ENCODE measurements at places on chromosomes 1 and 21. TPM values are rescaled to one million over a fixed set of nuclear protein-coding genes. Genes with fewer than 3 reads are reported as not detected.
A peak's percentile ranks its signal among the peaks of the same experiment; 100 is the strongest.

DNA sequence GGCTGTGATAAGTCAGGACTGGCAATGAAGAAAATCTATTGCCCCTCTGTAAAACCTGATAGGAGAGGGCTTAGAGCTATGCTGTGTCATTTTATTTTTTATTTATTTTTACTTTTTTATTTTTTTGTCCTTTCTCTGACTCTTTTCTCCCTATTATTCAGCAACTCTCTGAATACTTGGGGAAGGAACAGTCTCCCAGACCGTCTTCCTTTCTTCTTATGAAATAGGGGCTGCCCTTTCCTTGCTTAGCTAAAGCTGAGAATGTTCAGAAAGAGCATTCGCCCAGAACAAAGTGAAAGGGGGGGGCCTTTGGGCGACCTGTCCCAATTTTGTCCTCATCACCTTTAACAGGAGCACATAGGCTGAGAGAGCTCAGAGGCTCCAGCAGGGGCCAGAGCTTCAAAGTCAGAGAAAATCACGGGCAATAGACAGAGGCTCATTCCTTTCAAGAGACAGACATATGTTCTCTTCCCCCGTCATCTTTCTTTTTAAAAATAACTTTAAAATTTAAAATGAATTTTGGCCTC, 80.9 kb downstream of the RNF220 start:
- no peaks in the 10 kb centered on the region for H3K27me3 ChIP-seq
- no peaks in the 10 kb centered on the region for H3K36me3 ChIP-seq
- peak overlapping the region; percentile 60 for H3K27ac ChIP-seq
- no peak overlapping the region for H3K4me3 ChIP-seq
- no peaks in the 10 kb centered on the region for H3K4me1 ChIP-seq

Gene ATP1A2
- 15.3 TPM for polyA plus RNA-seq

Gene LMOD1
- 601 TPM for polyA plus RNA-seq

- no peaks in the 10 kb centered on the region for H3K27me3 ChIP-seq
- H3K36me3 ChIP-seq = no peaks in the 10 kb centered on the region
- no peaks in the 10 kb centered on the region for H3K4me1 ChIP-seq
- DNase-seq = no peak
These were observed 14.7 kb downstream of the LDLRAD1 start for GRCh38 chr1:54003249-54003646.

Gene RUNX1
- 5.0 TPM for polyA plus RNA-seq

- H3K27me3 ChIP-seq = no peaks in the 10 kb centered on the region
- peaks cover 2% of the 10 kb centered on the region for H3K4me1 ChIP-seq
- peak overlapping the region; percentile 40 for H3K27ac ChIP-seq
- DNase-seq = no peak
These were observed 115.9 kb downstream of the FGGY start for GRCh38 chr1:59412718-59413326.

DNA sequence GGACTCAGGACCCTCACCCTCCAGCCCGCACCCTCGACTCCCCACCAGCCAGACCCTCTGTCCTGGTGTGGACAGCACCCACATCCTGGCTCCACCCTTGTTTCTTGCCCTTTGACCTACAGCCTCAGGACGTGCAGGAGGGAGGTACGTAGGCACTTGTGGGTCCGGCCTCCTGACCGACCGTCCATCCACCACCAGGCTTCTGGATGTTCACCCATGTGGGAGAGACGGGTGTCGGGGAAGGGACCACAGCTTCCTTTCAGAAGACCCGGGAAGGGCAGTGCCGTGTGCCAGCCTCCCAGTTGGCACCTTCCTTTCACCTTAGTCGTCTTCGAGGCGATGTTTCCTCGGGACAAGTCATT, 61.4 kb downstream of the PRKCZ start:
- no peaks in the 10 kb centered on the region for H3K4me1 ChIP-seq
- DNase-seq = peak; percentile 41
- no peak overlapping the region for H3K4me3 ChIP-seq
- no peaks in the 10 kb centered on the region for H3K27me3 ChIP-seq
- H3K36me3 ChIP-seq = no peaks in the 10 kb centered on the region

Gene PDZK1
- polyA plus RNA-seq = 25.5 TPM

DNA sequence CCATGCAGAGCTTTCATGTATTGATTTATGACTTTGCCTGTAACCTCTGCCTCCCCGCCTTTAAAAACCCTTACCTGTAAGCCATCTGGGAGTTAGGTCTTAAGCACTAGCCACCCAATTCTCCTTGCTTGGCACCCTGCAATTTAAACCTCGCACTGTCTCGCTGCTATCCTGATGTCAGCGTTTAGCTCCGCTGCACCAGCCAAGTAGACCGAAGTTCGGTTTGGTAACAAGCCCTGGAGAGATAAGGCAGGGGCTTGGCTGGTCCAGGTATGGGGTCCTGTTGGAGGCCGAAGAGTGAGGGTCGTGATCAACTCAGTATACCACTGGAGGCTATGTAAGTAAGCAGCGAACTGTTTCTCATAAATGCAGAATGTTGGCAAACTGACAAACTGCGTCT, 64.4 kb downstream of the GALNT2 start:
- no peaks in the 10 kb centered on the region for H3K36me3 ChIP-seq
- no peak overlapping the region for H3K4me3 ChIP-seq
- H3K27ac ChIP-seq = no peak overlapping the region
- peaks cover 13% of the 10 kb centered on the region for H3K4me1 ChIP-seq
- H3K27me3 ChIP-seq = no peaks in the 10 kb centered on the region

DNA sequence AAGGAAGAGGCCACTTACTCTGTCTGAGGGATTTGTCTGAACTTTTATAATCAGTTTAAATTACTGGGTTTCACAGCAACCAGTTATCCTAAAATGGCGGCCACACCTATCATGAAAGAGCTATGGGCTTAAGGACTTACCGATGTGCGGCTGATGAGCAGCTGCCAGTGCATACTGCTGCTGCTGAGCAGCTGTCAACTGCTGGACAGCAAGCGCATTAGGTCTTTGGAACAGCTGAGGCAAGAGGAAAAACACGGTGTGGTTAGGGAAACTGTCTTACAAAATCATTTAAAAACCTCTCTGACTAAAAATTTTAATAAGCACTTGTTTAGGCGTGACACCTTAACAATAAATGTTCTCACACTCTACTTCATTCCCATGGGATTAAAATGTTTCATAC, 72.6 kb upstream of the SDC3 start:
- H3K27ac ChIP-seq = no peak overlapping the region
- H3K36me3 ChIP-seq = peaks cover 3% of the 10 kb centered on the region
- H3K27me3 ChIP-seq = no peaks in the 10 kb centered on the region

Gene OR14K1
- polyA plus RNA-seq = not detected

DNA sequence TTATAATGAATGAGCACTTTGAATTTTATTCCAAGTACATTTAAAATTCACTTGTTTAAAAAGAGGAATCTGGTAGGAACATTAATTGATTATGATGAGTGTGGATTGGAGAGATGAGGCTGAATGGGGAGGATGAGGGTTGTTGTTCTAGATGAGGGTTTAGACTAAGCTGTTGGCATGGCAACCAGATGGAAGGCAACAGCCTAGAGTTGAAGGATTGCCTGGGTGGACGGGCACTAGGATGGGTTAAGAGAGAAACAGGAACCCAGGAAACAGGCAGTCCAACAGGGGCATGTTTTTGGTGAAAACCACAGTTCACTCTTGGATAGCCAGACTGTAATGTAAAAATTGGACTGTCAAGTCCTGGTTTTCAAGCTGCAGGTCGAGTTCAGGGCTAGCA, 125.5 kb downstream of the CHRM3 start:
- H3K4me3 ChIP-seq = no peak overlapping the region
- H3K4me1 ChIP-seq = no peaks in the 10 kb centered on the region
- H3K27ac ChIP-seq = no peak overlapping the region
- no peaks in the 10 kb centered on the region for H3K36me3 ChIP-seq

Gene CR1
- polyA plus RNA-seq = 1.4 TPM

DNA sequence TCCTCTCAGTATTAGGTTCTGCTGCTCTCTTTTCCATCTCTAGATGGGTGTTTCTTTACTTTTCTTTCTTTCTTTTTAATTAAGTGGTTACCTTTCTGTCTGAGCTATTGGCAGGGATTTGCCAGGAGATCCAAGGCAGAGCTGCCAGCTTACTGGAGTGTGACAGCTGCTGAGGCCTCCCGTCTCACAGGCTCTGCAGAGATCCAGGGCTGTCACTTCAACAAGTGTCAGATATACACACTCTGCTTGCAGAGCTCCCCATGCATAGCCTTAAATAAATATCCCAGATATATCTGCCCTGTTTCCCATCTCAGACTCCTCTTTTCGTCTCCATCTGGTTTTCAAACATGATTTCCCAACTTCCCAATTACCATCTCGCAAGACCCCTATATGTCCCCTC, 124.3 kb downstream of the NOS1AP start:
- no peak for DNase-seq

Gene CGN
- polyA plus RNA-seq = 27.5 TPM

Measured in aorta (tissue), 5 donors.